Activated CD4-positive, alpha-beta T cell treated with anti-CD3 and anti-CD28 coated beads, Interleukin-2, amount 10 ng/mL, durations not matched to agents 24 days and 14 days (primary cell): ENCODE measurements at places on chromosomes 2 and 18. TPM values are rescaled to one million over a fixed set of nuclear protein-coding genes. Genes with fewer than 3 reads are reported as not detected.

- DNase-seq, result no peak
- H3K36me3 ChIP-seq, result no peaks in the 10 kb centered on the region
- H3K4me1 ChIP-seq, result peaks cover 20% of the 10 kb centered on the region
- no peak overlapping the region for H3K4me3 ChIP-seq
- H3K27ac ChIP-seq, result no peak overlapping the region
These were observed 18.7 kb downstream of the ZFP36L2 start for GRCh38 chr2:43207553-43208300.

- DNase-seq, result no peak
- no peak overlapping the region for H3K4me3 ChIP-seq
- no peaks in the 10 kb centered on the region for H3K36me3 ChIP-seq
- H3K27me3 ChIP-seq, result no peaks in the 10 kb centered on the region
- H3K27ac ChIP-seq, result no peak overlapping the region
These were observed 4.2 kb upstream of the OXER1 start for GRCh38 chr2:42767899-42768705.

GRCh38 chr2:178250429-178250828, 56.1 kb downstream of the OSBPL6 start:
- no peaks in the 10 kb centered on the region for H3K4me1 ChIP-seq
- no peak overlapping the region for H3K27ac ChIP-seq

Gene ASIC4
- total RNA-seq, result not detected in 2 replicates

GRCh38 chr2:144510294-144510991, 9.5 kb downstream of the ZEB2 start:
- peaks cover 26% of the 10 kb centered on the region for H3K4me1 ChIP-seq
- peak overlapping the region; percentile 41 for H3K27ac ChIP-seq
- H3K27me3 ChIP-seq, result peaks cover 57% of the 10 kb centered on the region
- H3K4me3 ChIP-seq, result no peak overlapping the region
- DNase-seq, result no peak

DNA sequence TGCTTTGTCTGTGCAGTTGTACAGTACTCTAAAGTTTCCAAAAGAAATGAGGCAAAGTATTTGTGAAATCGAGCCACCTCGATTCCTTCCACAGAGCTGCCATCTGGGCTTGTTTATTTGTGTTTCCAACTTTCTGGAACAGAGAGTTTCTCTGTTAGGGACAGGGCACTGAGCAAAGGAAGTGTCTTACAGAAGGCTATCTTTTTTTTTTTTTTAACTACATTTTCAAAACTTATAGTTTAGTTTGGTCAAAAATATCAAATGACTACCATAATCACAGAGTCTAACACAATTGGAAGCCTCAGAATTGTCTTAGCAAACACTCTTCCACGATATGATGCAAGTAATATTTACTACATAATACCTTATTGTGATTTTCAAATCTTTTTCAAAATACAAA, 796 bp downstream of the RFTN2 start:
- H3K27ac ChIP-seq, result no peak overlapping the region
- H3K36me3 ChIP-seq, result no peaks in the 10 kb centered on the region
- H3K27me3 ChIP-seq, result peaks cover 23% of the 10 kb centered on the region
- H3K4me3 ChIP-seq, result no peak overlapping the region
- no peaks in the 10 kb centered on the region for H3K4me1 ChIP-seq
- DNase-seq, result no peak

Gene CLASP1
- total RNA-seq, result 69.3 and 78.5 TPM in 2 replicates

- H3K27me3 ChIP-seq, result peaks cover 11% of the 10 kb centered on the region
- DNase-seq, result no peak
- no peak overlapping the region for H3K4me3 ChIP-seq
- H3K27ac ChIP-seq, result no peak overlapping the region
- H3K36me3 ChIP-seq, result no peaks in the 10 kb centered on the region
These were observed 56.2 kb upstream of the RAB27B start for GRCh38 chr18:54772056-54772455.

Gene MCFD2
- total RNA-seq, result 46.7 and 47.2 TPM in 2 replicates
